ENCODE measurements at places on chromosomes 13 and 19. TPM values are rescaled to one million over a fixed set of nuclear protein-coding genes. Genes with fewer than 3 reads are reported as not detected.
A peak's percentile ranks its signal among the peaks of the same experiment; 100 is the strongest.

DNA sequence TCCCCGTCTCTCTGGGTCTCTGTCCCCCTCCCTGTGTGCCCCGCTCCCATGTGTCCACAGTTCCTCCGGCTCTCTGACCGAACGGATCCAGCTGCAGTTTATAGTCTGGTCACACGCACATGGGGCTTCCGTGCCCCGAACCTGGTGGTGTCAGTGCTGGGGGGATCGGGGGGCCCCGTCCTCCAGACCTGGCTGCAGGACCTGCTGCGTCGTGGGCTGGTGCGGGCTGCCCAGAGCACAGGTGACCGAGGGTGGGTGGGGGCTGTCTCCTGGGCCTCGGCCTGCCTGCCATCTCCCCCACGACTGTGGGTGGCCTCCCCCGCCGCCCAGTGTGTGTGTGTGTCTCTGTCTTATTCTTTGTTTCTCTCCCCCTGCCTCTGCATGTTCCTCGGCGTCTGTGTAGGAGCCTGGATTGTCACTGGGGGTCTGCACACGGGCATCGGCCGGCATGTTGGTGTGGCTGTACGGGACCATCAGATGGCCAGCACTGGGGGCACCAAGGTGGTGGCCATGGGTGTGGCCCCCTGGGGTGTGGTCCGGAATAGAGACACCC, 10.3 kb downstream of the TRPM4 start:
- peak; percentile 40 for DNase-seq

Gene PGLYRP2
- polyA plus RNA-seq, result not detected

DNA sequence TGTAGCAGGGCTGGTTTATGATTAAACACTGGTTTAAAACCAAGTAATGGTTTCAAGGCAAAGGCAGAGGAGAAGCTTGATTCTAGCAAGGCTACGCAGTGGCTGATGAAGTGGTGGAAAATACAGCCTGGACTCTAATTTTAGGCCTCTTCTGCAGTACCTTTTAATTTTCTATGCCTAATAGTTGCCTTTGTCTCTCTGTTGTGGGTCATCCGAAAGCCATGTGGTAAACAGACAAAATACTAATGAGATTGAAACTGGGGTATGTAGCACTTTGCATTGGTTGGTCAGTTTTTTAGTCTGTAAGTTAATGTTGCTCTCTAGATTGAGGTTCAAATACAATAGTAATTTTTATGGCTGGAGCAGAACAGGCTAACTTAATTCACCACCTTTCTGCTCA, 3.3 kb downstream of the LMO7 start:
- no peak for DNase-seq

DNA sequence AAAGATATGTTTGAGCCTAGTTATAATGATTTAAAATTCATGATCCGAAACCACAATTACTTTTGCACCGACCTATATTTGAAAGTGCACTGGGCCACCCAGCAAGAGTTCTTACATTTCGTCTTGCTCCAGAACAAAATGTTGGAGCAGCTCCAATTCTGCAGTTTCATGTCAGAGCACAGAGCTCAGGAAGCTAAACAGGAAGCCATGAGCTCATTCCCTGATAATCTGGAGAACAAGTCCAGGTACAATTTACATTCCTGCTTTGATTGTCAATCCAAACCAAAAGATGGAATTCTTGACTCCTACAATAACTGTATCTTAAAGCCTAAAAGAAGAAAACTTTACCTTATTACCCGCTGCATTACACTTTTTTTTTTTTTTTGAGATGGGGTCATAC, 131.8 kb downstream of the KCTD12 start:
- DNase-seq, result no peak

DNA sequence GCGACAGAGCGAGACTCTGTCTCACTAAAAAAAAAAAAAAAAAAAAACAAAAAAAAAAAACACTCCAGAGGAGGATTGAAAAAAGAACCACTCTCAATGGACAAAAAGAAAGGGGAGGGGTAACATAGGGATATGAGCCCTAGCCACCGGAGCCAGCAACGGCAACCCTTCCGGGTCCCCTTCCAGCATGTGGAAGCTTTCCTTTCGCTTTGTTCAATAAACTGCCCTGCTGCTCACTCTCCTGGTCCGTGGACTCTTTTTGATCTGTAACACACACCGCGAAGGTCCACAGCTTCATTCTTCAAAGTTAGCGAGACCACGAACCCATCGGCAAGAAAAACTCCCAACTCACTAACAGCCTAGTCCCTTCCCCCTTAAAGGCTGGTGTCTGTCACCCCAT, 1.0 kb upstream of the REX1BD start:
- DNase-seq, result no peak

DNA sequence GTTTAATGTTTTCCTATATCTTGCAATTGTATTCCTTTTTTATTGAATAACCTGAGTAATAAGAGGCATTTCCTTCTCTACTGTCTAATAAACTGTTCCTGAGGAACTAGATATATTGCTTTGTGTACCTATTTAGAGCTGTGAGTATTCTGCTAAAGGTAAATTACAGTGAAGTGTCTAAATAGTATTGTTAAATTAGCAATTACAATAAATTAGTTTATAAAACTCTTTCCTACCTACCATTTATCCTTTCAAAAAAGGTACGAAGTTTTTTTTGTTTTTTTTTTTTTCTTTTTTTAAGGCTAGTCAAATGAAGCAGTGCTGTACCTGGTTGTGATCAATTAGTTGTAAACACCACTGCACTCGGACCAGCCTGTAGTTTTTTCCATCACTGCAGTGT, 34.8 kb downstream of the TM9SF2 start:
- DNase-seq, result no peak

Gene ZNF837
- polyA plus RNA-seq, result 3.6 TPM

GRCh38 chr13:52344108-52344507, 61.9 kb downstream of the THSD1 start:
- no peak for DNase-seq

- no peak for DNase-seq
Measured at GRCh38 chr13:50353651-50354415, 338.6 kb downstream of the KCNRG start.

DNA sequence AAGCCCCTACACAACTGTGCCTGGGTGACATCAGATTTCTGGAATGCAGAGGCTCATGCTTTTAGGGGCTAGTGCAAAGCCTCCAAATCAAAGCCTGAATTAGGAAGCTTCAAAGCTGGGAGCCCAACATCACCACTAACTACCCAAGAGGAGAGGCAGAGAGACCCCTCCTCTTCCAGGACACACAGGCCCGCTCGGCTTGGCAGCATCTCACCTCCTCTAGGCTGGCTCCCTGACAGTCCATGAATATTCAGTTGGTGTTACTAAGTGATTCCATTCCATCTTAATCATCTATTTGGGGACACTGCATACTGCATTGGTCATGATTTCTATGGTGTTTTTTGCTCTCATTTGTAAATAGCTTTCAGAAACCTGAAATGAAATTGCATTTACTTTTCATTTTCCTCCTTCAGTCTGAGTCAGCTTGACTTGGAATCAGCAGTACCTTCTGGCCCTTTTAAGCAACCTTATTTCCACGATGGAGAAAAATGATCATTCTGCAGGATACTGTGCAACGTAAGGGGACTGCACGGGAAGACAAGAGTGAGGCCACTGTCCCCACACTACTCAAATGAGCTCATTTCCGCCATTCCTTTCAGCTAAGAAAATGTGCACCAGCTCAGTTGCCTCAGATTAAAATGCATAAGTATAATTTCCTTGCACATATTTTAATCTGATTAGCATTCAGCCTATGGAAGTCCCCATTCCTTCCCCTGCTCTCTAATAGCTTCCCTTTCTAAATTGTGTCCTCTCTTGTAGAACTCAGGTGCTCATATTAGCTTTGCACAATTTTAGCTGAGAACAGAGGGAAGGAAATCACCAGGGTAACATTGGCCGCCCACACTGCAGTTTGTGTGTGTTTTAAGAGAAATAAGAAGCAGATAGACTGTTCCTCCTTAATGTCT, 219.9 kb downstream of the RFC3 start:
- DNase-seq, result no peak

DNA sequence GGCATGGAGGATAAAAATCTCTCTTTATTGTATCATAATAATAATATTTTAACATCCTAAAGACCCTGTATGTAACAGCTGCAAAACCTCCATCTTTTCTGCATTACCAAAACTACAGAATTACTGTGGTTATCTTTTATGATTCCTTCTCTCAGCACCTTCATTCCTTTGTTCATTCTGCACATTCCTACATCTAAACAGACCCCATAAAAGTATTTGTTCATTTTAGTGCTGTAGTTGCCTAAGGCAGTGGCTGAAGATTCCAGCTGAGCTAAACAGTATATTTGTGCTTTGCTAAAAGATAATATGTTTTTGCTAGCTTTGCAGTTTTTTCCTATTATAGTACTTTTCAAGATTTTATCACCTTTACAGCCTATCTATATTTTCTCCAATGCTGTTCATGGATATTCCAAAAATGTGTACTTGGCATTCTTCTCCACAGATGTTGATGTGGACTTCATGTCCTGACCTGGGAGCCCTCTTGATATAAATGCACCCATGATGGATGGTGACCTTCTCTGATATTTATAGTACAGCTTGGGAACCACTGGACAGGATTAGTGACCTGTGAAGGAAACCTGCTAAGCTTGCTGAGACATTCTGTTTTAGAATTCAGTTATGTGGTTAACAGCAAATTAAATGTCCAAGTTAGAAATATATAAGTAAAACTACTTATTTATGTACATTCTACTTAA, 2832.9 kb upstream of the PCDH20 start:
- DNase-seq, result peak; percentile 0

DNA sequence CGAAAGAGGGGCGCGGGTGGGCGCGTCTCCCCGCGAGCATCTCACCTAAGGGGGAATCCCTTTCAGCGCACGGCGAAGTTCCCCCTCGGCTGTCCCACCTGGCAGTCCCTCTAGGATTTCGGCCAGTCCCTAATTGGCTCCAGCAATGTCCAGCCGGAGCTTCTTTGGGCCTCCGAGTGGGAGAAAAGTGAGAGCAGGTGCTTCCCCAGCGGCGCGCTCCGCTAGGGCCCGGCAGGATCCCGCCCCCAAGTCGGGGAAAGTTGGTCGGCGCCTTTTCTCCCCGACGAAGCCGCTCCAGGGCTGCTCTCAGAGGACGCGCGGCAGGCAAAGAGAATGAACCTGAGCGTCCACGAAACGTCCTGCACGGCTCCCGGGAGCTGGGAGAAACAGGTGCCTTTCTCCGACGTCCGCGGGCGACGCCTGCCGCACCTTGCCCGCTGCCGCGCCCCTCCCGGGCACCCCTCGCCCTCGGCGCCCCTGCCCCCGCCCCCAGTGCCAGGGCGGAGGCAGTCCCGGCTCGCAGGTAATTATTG, 366 bp upstream of the KL start:
- DNase-seq, result peak; percentile 47

All from kidney (tissue), 22 donors.